Urinary bladder (tissue), 4 donors: ENCODE measurements at places on chromosomes 16 and 17. TPM values are rescaled to one million over a fixed set of nuclear protein-coding genes. Genes with fewer than 3 reads are reported as not detected.

Gene LRRC46
- not detected for total RNA-seq

Gene VMO1
- 0.95 TPM for total RNA-seq

GRCh38 chr16:87729266-87729954 lies 36.4 kb downstream of the KLHDC4 start:
- DNase-seq = no peak

- no peak for DNase-seq
These were observed 51.4 kb downstream of the CACNG1 start for GRCh38 chr17:67095803-67096202.

DNA sequence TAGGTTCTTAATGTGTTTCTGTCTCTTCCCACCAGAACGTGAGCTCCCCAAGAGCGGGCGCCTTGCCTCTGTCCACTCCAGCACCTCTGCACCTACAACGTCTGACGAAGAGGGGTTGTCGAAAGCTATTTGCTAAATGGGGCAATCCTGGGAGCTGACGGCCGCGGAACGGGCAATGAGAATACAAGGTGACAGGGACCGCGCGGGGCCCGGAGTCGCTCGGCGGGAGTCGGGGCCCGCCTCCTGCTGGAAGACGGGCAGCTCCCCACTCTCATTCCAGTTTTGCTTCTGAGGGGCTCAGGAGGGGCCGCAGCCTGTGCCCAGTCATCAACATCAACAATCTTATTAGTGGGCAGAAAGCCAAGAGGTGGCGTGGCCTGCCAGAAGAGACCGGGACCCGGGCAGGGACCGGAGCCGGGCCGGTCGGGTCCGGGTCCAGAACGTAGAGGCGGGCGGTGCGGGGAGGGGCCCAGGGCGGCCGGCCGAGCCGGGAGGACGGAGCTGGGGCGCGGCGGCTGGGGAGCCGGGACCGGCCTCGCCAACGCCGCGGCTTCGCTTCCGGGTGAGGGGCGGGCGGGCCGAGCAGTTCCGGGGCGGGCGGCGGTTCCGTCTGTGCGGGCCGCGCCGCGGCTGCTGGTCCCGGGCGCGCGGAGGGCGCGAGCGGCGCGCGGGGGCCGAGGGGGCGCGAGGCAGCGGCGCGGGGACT lies at the start of gene MOSMO:
TSS of gene MOSMO (plus strand) at position 603 of the 706 bp plus-strand sequence. CDS start 191 bp downstream, outside the sequence.
- peak; percentile 15 for DNase-seq

DNA sequence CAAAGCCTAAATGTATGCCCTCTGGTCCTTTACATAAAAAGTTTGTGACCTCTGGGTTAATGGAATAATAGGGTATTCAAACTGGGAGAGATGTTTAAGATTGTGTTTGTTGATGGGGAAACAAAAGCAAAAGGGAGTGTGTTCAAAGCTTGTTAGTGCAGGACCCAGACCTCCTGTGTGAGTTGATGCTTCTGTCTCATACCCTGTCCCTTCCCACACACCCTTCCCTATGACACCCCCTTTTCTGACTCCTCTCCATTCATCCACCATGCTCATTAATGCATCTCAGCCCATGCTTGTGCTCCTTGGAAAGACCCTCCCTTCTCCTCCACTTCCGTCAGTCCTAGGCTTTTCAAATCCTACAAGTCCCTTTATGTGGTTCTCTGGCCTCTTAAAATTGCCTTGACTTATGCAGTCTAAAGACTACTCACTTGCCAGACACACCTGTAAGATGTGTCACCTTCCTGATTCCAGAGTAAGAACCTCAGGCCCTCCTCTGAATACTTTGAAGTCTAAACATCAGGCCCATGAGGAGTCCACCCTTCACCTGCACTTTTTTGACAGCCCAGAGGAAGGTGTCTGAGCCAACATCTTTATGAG lies 128.0 kb upstream of the CACNG5 start:
- no peak for DNase-seq

- DNase-seq = no peak
These were observed 46.9 kb upstream of the WSCD1 start for GRCh38 chr17:6023036-6023831.

DNA sequence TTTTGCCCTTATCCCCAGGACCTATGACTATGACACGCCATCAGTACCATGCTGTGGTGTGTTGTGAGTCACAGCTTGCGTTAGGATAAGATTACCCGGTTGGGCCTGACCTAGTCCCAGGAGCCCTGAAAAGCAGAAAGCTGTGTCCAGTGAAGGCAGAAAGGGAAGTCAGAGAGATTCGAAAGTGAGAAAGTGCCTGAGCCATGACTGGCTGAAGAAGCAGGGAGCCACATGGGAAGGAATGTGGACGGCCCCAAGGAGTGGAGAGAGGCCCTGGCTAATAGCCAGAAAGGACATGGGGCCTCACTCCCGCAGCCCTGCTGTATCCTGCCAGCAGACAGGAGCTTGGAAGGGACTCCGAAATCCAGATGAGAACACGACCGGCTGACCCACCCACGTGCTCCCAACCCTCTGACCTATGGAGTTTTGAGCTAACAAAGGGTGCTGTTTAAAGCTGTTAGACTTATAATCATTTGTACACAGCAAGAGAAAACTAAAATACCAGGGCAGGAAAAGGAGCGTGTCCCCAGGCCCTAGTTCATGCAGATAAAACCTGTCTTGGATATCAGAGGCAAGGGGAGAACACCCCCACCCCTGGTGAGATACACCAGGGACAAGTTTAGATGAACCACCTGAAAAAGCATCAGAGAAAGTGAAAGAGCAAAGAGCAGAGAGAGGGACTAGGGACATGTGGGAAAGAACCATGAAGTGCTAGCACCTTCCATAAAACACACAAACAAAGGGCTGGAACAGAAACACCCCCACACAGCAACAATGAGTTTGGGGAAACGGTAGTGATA lies 115.3 kb downstream of the SLC39A11 start:
- DNase-seq = no peak

- no peak for DNase-seq
These were observed 13.2 kb downstream of the CLUAP1 start for GRCh38 chr16:3513892-3514583.

DNA sequence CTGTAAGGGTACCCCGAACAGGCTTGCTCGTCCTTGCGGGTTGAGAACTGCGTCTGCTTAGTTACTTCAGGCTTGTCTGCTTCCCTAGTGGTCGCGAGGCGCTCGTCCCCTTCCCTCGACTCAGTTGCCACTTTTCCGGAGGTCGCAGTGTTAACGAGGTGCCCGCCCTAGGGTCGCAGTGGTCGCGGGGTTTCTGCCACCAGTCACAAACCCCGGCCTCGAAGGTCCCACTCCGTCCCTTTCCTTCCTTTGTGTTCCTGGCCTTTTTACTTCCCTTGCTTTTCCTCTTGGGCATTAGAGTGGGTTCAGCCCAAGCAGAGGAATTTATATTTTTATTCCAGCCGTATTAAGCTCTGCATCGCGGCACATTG lies 299 bp downstream of the NUP85 start:
- DNase-seq = no peak

DNA sequence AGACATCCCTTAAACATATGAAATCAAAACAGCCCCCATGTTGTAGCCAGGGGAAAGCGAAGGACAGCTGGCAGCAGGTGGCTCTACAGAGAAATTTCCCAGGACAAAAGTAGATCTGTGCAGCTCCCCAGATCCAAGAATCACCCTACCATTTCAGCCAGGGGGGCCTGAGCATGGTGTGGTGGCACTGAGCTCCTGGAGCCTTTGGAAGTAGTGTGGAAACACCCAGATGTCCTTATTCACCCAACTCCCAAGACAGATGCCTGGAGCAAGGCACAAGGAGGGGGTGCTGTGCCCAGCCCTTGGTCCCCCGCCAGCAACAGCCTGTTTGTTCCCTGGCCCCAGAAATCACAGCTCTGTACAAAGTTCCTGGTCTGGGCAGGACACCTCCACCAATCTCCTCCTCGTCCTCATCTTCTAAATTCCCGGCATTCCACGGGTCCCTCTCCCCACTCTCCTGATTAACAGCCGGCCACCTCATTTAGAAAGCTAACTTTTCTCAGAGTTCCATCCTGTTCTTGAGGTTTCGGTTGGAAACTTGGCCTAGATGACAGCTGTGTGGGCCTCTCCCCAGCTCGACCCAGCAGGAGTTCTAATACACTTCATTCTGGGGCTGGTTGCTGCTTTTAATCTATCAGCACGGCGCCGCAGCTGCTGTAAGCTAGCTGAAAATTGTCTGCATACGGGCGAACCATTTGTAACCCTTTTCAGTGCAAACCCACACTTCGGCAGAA lies 191.1 kb downstream of the C16orf78 start:
- DNase-seq = no peak

DNA sequence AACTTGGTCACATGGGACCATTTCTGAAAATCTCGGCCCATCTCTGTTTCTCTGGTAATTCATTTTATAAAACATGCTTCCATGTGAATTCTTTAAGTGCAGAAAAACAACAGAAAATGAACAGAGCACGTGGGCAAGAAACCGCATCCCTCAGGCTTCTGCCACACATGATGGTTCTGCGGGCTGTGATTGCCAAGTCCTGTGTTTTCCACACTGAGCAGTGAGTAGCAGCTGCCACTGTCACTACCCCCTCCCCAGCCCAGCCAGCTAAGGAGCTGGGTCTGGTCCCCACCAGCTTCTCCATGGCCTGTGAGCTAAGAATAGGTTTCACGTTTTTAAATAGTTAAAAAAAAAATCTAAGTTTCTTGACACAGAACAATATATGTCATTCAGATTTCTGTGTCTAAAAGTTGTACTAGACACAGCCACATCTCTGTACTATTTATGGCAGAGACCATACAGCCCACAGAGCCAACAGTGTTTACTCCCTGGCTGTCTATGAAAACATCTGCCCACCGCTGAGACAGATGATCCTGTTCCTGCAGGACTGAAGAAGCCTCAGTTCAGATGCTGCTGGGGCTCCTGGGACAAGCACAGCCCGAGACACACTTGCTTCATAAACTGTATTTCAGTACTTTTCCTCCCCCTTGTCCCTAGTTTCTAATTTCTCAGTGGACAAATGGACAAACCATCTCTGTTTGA lies 41.5 kb downstream of the USP22 start:
- DNase-seq = no peak

Gene MMP2
- total RNA-seq = 455 TPM

- no peak for DNase-seq
These were observed 43.9 kb downstream of the AATF start for GRCh38 chr17:36992701-36993100.

DNA sequence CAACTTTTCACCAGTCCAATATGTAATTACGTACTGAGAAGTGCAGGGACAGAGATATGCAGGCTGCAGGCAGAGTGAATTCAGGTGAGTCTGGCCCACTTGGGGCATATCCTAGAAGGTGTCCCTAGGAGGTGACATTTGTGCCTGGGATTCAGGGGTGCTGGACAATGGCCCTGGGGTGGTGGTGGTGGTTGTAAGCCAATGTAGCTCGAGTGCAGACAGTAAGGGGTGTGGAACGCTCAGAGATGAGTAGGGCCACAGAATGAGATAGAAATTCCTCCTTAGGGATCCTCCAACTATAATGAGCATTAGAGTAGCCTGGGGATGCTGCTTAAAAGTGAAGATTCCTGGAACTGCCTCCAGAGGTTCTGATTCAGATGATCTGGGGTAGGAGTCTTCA lies 221.7 kb upstream of the MPHOSPH6 start:
- no peak for DNase-seq

DNA sequence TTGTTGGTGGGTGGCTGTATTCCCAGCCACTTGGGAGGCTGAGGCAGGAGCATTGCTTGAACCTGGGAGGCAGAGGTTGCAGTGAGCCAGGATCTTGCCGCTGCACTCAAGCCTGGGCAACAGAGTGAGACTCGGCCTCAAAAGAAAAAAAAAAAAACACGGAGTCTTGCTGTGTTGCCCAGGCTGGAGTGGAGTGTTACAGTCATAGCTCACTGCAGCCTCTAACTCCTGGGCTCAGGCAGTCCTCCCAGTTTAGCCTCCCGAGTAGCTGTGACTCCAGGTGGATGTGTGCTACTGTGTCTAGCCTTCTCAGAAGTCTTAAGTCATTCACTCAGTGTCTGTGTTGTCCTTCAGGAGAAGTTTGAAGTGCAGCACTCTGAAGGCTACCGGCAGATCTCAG lies 27.4 kb downstream of the NDE1 start:
- no peak for DNase-seq
